Activated CD4-positive, alpha-beta T cell treated with anti-CD3 and anti-CD28 coated beads, Interleukin-10, Interleukin-2, amounts not matched to agents 100 ng/mL and 50 ng/mL, durations not matched to agents 16 hours and 8 hours (primary cell): ENCODE measurements at places on chromosomes 16 and 17.

GRCh38 chr16:50234771-50235556 lies 31.4 kb upstream of the ADCY7 start:
- no peak for DNase-seq

DNA sequence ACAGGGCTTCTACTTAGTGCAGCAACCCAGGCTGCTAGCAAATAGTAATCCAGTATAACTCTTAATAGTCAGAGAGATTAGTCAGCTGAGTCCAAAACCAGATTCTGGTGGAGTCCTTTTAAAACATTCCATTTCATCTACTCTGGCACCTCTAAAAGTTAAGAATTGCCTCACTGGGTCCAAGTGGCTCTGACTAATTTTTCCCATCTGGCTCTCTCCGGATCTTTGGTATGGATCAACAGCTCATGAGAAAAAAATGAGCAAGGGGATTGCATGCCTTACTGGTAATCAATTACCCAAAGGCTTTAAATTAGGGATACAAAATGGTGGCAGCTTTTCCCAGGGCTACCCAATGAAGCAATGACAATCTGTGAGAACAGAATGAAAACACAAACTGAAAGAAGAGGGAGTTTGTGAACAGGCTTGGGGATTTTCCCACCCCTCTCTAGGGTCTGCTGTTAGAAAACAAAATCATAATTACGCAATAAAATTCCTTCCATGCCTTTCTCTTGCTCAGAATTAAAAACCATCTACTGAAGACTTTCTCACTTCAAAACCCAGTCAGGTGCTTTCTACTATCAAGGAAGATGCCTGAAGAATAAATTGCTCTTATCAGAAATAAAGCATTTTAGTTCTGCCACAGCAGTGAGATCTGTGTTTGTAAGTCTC lies 84.6 kb upstream of the PMFBP1 start:
- no peak for DNase-seq

DNA sequence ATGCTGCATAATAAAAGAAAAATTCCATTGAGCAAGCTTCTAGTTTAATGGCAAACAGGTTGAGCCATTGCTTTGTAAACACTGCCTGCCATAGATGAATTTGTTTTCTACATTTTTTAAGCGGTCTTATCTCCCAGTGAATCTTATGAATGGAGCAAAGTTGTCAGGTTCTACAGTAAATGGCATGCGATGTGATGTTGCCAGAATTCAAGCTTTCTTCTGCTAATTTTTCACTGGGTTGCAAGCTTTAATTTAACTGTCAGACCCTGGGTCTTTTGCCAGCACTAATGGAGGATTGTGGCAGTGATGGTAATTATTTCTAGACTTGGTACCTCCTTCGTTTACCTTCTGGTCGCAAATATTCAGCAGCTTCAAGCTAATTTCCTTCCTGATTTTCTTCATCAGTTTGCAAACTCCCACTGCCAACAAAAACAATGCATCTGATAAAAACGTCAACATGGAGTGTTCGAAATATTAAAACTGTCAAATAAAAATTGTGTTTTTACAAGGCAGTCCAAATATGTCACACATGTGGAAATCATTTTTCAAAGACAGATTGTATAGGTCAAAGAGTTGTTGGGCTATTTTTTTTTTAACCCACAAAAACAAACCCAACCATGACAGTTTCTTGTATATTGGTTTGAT lies 274.2 kb upstream of the ERCC4 start:
- no peak for DNase-seq

- DNase-seq, result no peak
Measured at GRCh38 chr17:73544333-73544732, 99.9 kb downstream of the SDK2 start.

DNA sequence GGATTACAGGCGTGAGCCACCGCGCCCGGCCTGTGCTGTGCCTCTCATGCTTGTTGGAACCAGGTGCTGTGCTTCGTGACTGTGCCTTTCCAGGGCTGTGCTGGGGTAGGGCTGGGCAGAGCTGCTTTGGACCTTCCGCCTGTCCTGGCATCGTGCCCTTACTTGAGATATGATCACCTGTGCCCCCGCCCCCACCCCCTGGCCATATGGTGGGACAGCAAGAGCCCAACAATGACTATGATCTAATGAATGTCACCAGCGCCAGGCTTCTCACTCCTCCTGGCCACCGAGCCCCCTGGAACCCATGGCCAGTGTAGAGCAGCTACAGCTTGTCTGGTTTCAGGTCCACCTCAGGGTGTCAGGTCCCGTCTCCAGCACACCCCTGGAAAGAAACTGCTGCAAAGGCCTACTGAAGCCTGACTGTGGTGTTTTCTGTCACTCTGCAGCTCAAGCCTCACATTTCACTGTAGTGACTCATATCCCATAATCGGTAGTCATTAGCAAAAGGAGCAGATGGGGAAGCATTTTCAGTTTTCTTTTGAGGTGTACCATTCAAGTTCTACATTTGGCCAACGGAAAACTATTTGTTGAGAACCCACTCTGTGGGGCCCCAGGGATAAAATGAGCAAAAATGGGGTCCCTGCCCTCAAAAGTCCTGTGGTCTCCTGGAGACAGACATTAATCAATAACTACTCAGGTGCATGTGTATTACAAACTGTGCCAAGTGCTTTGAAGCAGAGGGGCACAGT lies 22.1 kb downstream of the FCSK start:
- peak; percentile 94 for DNase-seq
